ENCODE measurements at places on chromosomes 2 and 18.
A peak's percentile ranks its signal among the peaks of the same experiment; 100 is the strongest.

DNA sequence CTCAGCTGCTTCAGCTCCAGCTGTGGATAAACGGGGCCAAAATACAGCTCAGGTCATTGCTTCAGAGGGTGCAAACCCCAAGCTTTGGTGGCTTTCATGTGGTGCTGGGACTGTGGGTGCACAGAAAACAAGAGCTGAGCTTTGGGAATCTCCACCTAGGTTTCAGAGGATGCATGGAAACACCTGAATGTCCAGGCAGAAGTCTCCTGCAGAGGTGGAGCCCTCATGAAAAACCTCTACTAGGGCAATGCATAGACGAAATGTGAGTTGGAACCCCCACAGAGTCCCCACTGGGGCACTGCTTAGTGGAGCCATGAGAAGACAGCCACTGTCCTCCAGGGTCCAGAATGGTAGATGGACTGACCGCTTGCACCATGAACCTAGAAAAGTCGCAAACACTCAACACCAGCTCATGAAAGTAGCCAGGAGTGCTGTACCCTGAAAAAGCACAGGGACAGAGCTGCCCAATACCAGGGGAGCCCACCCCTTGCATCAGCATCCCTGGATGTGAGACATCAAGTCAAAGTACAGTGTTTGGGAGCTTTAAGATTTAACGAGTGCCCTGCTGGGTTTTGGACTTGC lies 147.9 kb upstream of the SOX11 start:
- no peak for DNase-seq

GRCh38 chr2:127100251-127101047 lies 6.5 kb downstream of the BIN1 start:
- no peak for DNase-seq

- DNase-seq: no peak
These were observed 209.7 kb upstream of the PARD3B start for GRCh38 chr2:204335451-204336058.

- DNase-seq: no peak
These were observed 154.5 kb downstream of the TPO start for GRCh38 chr2:1567556-1568344.

GRCh38 chr2:98172150-98172765 lies 85.3 kb downstream of the VWA3B start:
- DNase-seq: no peak

- DNase-seq: no peak
These were observed 58.2 kb downstream of the ICOS start for GRCh38 chr2:203994735-203995134.

- no peak for DNase-seq
These were observed 90.0 kb downstream of the ZCCHC2 start for GRCh38 chr18:62612776-62613175.

- DNase-seq: no peak
These were observed 15.3 kb upstream of the UGT1A9 start for GRCh38 chr2:233656443-233656842.

- no peak for DNase-seq
These were observed 99.2 kb downstream of the NFATC1 start for GRCh38 chr18:79494936-79495335.

DNA sequence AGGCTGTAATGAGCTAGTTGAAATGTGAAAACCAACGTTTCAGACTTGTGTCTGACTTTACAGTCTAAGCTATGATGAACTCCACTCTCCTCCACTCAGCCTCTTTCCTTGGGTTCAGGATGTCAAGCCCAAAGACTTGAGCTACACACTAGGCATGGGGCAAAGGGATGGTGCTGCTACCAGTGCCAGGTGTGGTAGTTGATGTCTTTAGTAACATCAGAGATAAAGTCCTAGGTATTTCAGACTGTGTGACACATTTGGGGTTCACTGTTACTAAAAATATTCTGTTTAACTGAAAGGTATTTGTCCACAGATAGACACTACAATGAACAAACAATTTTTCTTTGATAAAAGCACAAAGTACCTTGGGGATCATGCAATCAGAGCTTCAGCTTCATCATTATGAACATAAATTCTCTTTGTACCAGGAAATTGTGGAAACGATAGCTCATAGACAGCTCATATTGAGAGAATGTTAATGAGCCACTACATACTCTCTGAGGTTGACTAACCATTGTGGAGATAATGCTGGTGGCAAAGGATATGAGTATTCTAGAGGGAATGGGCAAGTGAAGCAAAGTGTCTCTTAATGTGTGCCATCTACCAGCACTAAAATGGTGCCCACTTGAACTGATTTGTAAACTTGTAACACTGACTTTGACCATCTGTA lies 253.7 kb upstream of the THUMPD2 start:
- DNase-seq: no peak

GRCh38 chr2:185006481-185006880 lies 408.2 kb downstream of the ZNF804A start:
- DNase-seq: no peak

DNA sequence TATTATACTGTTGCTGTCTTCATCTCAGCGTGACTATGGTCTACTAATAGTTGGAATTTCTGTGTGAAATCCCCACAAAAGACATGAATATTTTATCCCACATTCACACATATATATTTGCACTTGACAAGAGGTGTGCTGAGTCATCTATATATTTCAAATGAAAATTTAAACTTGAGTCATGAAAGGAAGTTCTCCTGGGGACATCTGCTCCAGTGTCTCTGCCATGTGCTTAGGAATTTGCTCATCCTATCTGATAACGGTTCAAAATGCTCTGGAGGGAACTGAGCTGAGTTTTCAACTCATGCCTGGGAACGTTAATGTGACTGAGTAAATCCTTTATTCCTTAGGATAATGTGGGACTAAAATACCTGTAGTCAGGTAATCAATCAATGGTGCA lies 326.2 kb upstream of the MEX3C start:
- no peak for DNase-seq

- no peak for DNase-seq
These were observed 2.8 kb downstream of the ONECUT2 start for GRCh38 chr18:57437766-57438671.

DNA sequence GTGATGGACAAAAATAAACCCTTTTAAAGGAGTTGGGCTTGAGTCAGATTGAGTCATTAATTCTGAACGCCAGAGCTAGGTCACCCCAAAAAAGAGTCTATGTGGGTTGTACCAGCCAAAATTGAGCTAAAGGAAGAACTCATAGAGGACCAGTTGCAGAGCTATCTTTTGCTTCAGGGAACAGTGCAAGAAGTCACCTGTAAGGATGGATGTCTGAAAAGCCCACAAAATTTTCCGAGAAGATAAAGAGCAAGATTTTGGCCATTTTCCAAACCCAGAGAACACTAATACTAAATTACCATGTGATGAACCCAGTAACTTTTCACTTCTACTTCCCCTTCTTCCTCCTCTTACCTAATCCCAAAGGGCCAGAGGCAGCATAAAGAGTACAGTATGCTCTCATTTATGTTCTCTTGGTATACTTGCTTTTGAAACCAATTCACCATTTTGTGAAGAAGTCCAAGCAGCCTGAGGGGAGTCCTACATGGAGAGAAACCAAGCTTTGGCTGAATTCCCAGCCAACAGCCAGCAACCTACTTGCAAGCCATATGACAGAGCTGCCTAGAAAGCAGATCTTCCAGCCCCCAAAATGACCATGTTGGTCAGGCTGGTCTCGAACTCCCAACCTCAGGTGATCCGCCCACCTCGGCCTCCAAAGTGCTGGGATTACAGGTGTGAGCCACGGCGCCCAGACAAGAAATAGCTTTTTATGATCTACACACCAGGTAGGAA lies 551.7 kb downstream of the SATB2 start:
- no peak for DNase-seq

DNA sequence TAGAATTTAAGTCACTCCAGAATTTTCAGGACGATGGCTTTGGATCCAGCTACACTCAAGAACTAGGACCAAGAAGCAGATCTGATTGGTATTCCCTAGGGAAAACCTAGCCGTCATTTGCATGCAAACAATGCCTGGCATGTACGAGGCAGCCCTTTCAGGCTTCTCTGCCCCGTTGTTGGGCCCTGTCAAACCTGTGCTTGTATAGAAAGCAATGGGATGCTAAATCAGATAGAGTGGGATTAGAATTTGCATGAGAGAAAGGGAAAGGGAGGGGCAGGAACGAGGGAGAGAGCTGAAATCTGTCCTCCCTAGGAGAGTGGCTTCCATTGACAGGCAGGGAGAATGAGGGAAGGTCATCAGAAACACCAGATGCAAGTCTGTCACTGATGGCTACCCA lies 28.6 kb downstream of the ARID5A start:
- DNase-seq: no peak

DNA sequence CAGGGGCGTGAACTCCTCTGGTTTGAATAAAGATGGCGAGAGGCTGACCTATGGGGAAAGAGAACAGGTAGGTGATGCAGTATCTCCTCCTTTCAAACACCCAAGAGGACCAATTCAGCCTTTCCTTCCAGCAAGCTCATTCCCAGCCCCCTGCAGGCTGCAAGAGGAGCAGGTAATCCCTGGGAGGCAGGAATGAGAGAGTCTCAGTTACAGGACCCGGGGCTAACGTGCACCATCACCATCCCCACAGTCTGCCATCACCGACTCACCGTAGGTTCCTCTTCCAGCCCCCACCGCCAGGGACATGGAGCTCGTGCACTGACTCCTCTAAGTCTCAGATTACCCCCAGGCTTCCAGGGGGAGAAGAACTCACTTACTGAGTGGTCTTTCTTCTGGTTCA lies 26.7 kb downstream of the XDH start:
- DNase-seq: no peak

DNA sequence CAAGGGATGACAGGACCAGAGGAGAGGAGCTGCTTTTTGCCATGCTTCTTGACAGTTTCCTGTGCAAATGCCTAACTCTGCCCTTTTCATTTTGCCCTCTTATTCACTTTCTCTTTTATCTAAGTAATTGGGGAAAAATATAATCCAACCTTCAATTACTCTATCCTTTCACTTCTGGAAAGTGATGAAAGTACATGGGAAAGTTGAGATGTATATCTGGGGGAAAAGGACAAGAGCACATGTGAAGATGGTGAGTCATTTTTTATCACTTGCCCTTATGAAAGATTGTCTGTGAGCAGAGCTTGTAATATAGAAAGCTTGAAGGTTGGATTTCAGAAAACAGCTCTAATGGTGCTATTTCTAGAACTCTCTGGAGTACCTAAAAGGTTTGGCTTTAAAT lies 1070.7 kb downstream of the CNTNAP5 start:
- no peak for DNase-seq

- DNase-seq: no peak
These were observed 46.6 kb downstream of the PLCL1 start for GRCh38 chr2:197850882-197851450.

- DNase-seq: no peak
These were observed 47.5 kb downstream of the LMAN2L start for GRCh38 chr2:96692094-96692971.

- DNase-seq: no peak
These were observed 7.9 kb upstream of the OTOF start for GRCh38 chr2:26485725-26486418.

DNA sequence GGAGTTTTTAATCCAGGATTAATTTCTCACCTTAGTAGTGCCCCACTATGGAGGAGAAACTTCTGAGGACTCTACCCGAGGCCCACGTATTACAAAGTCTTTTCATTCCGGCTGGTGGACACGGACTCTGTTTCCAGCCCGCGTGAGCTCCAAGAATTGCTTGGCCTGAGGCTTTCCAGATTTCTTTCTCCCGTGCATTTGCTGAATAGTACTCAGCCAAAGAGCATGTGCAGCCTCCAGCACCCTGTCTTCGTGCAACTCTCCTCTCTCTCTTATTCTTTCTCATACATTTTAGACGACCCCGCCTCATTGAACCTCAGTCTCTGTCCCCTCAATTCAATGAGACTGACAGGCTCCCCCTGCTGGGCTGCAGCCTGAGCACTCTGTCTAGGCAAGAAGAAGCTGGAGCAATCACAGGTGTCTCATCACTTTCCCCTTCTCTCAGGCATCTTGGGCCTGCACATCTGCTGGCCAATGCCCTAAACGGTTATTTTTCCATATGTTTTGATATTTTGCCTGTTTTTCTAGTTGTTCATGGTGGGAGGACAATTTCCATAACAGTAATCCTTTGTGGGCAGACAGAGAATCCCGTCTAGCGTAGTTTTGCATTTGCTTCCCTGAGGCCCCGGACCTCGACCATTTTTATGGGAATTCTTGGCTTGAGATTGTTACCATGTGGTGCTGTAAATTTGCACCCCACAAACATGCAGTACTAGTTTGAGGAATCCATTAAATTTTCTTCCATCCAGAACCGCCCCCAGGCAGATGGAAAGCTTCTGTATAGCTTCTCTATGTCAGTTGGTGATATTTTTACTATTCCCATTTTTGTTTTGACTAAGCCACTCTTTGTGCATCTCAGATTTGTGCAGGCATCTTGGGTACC lies 50.1 kb upstream of the LPIN2 start:
- DNase-seq: peak; percentile 55

DNA sequence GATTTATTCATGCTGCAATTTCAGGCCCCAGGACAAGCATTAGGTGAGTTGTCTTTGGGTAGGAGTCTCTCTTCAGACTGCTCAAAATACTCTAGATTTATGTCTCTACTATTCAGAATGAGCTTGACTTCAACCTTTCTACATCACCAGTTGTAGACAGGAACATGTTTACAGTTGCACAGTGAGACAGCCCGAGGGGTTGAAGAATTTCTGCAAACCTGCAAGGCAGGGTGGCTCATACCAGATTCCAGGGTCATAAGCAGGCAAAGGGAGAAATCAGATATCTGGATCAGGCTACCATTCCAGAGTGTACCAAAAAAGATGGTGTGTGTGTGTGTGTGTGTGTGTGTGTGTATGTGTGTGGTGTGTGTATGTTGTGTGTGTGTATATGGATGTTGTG lies 112.4 kb downstream of the SPP2 start:
- no peak for DNase-seq

- no peak for DNase-seq
These were observed 7.9 kb downstream of the TMEM198 start for GRCh38 chr2:219551441-219552381.
